ENCODE measurements at places on chromosomes 1 and 21.

DNA sequence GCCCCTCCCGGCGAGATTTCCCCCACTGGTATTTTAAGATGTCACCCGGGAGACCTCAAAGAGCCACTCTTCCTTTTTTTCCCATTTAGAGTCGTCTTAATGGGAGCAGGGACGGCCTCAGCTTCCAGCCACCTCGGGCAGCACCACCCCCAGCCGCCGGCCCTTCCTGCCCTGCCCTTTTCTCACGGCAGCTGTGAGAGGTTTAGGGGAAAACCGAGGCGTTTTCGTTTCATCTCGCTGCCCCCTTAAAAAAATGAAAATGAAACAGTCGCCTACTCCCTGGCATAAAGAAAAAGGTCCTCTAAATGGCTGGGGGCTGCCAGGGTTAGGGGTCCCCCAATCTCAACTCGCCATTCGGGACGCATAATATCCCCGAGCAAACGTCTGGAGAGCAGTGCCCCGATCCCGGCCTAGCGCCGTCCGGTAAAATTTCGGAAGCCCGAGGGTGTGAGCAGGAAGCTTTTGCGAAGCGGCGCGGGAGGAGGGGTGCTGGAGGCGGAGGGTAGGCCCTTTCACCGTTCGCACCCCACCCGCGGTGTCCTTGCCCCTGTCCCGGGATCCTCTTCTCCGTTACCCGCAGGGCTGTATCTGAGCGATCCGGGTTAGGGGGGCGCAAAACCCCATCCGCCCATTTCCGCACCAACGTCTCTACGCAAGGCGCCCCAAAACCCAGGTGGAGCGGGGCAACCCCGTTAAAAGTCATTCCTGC, 1.2 kb downstream of the RUNX3 start:
- DNase-seq: no peak

GRCh38 chr1:44312399-44313196, 42.5 kb downstream of the ERI3 start:
- no peak for DNase-seq

GRCh38 chr1:24713176-24713575, 32.1 kb upstream of the CLIC4 start:
- no peak for DNase-seq

GRCh38 chr1:168164771-168165170, 14.0 kb upstream of the TIPRL start:
- DNase-seq: no peak

GRCh38 chr1:209628618-209629299, 23.5 kb downstream of the LAMB3 start:
- no peak for DNase-seq

- DNase-seq: no peak
Measured at GRCh38 chr1:198867182-198867581, 228.3 kb downstream of the PTPRC start.

DNA sequence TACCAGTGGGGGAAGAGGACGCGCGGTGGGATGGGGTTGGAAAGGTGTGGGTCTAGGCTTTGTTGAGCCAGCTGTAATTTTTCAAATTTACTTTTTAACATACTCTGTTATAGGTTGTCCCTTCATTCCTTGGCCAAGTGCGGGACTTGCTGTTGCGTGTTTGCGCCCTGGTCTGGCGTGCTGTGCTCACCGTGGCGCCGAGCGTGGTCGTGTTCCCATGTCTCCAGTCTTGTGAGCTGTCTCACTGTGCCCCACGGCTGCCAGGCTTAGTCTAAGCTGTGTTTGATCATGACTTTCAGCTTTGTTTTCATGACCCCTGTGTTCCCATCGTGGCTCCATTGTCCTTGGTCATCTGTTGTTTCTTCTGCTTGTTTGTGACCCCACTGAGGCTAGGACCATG, 26.0 kb downstream of the TRAPPC10 start:
- no peak for DNase-seq

DNA sequence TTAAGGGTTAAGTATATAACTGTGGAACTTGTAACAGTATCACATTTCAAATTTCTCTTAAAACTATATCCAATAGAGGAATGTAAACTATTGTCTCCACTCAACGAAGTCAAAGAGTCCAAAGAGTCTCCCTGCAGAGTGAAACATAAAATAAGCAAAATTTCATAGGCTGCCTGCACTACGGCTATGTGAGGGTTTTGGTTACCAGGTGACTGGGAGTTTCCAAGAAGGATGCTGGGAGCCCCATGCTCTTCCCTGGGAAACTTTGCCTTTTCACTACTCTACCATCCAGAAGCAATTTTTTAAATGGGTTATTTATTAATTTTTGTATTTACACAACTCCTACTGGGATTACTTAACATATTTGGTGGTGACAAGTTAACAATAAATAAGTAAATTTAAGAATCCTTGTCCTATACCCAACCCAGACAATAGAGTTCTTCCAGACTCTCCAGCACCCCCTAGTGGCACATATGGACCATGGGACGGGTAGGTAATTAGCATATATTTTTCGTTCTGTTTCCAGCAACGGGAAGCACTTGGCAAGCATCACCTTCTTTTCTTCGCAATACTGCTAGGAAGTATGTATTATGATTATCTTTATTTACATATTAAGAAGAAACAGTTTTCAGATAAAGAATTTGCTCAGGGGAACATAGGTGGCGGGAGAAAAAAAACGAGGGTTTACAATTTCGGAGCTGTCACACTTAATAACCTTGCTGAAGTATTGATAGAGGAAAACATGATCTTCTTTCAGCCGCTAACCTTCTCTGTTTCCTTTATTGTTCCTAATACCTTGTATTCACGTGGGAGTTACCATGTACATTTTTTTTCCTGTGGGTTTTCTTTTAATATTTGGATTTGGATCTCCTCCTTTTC, 3.5 kb downstream of the FMO2 start:
- DNase-seq: peak; percentile 83

DNA sequence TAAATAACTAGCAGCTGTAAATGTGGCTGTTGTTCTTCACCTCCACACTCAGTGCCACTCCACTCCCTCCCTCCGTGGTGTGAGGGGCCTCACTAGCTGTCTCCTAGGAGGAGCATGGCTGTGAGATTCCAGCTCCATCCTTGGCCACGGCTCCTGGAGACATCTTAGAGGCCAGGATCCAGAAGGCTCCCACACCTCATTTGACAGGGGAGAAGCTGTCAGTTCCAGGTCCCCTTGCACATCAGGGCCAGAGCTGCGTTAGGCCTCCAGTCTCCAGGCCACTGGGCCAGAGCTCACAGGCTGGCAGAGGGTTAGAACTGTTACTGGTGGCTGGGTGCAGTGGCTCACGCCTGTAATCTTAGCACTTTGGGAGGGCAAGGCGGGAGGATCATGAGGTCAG, 15.0 kb downstream of the PCSK9 start:
- DNase-seq: no peak

- no peak for DNase-seq
Measured at GRCh38 chr1:214044438-214045214, 56.9 kb downstream of the PROX1 start.

- no peak for DNase-seq
Measured at GRCh38 chr1:58057826-58058225, 488.7 kb downstream of the OMA1 start.

All from NCI-H187 treated with DMSO at 0.1 percent for 48 hours (cell line).